Aorta (tissue), 5 donors: ENCODE measurements at places on chromosomes 6 and 20. TPM values are rescaled to one million over a fixed set of nuclear protein-coding genes. Genes with fewer than 3 reads are reported as not detected.

DNA sequence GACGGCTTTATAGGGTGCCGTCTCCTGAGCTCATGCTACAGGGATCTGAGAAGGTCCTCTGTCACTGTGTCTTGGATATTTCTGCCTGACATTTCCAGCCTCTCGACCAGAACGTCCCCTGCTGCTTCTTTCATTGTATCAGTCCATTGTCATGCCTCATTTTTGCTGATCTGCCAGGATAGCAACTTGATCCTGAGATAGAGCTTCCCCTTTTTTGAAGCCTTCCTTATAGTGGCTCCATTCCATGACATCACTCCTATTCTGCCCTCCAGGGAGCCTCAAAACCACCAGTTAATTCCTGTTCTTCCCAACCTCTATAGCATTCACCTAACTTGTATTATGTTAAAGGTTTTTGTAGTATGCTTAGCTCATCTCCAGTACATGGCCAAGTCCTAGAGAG lies 431.8 kb upstream of the NOX3 start:
- DNase-seq, result no peak
- no peak overlapping the region for H3K4me3 ChIP-seq
- no peaks in the 10 kb centered on the region for H3K36me3 ChIP-seq
- H3K4me1 ChIP-seq, result no peaks in the 10 kb centered on the region
- no peak overlapping the region for H3K27ac ChIP-seq

GRCh38 chr6:71408787-71409723 lies 120.4 kb downstream of the OGFRL1 start:
- no peaks in the 10 kb centered on the region for H3K27me3 ChIP-seq
- DNase-seq, result no peak
- H3K4me3 ChIP-seq, result no peak overlapping the region
- no peak overlapping the region for H3K27ac ChIP-seq

DNA sequence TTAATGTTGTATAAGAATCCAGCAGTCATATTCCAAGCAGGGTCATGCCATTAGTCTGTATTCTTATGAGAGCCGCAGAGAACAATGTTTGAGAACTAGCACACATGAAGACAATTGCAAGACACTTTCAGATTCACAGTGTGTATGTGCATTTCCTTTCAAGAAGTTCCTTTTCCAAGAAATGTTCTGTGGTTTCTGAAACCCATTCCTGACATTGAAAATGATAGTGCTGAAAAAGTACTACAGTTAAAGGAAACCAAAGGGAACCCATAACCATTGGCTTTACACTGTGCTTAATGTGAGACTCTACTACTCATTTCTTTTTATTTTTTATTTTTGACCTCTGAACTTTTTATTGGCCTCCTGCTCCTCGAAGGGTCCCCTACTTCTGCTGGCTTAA lies 4.2 kb upstream of the CALHM6 start:
- H3K27ac ChIP-seq, result no peak overlapping the region
- no peaks in the 10 kb centered on the region for H3K4me1 ChIP-seq
- no peaks in the 10 kb centered on the region for H3K36me3 ChIP-seq
- H3K27me3 ChIP-seq, result no peaks in the 10 kb centered on the region
- no peak overlapping the region for H3K4me3 ChIP-seq
- DNase-seq, result no peak

- H3K4me1 ChIP-seq, result no peaks in the 10 kb centered on the region
- no peak for DNase-seq
- no peak overlapping the region for H3K27ac ChIP-seq
- H3K27me3 ChIP-seq, result peaks cover 2% of the 10 kb centered on the region
- H3K36me3 ChIP-seq, result no peaks in the 10 kb centered on the region
These were observed 37.4 kb downstream of the PRR18 start for GRCh38 chr6:166270706-166271375.

Gene NELFE
- 42.2 TPM for total RNA-seq

GRCh38 chr6:4299476-4299875 lies 164.1 kb upstream of the ECI2 start:
- H3K27ac ChIP-seq, result no peak overlapping the region
- no peak for DNase-seq
- no peak overlapping the region for H3K4me3 ChIP-seq

Gene HRH3
- not detected for total RNA-seq

DNA sequence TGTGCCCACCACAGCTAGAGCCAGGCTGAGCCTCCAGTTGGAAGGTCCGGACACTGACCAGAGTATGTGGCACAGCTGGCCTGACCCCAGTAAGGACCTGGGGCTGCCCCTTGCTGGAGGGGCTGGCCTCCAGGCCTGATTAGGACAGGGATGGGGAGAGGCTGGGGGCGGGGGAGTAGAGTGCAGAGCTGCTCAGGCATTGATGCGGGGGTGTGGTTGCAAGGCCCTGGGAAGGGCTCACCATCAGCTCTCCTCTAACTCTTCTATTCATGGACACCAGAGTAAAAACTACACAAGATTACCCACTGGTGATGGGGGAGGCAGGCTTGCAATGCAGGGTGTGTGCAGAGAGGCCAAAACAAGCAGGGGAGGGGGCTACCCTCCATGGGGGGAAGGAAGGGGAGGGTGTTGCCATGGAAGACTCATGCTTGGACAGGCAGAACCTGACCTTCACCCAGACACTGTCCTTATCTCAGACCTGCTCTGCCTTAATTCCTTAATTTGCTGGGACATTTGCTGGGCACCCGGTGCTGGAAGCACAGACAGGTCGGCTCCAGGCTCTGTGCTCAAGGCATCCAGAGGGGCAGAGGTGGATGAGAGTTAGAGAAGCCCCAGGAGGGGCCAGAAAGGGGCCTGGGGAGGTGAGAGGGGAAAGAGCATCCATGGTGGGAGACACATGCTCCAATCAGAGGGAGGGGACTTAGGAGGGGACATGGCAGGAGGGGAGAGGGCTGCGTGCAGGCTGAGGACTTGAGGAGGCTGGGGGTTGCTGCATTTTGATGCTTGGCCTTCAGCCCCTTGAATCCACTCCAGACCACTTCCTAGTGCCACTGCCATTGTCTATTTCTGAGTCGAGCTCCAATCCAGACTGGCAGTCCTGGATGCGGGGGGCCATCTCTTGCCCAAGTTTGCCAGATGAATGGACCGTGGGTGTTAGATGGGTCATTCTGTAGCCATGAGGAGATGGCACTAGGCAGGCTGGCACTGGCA lies 7.6 kb upstream of the EMILIN3 start:
- H3K27me3 ChIP-seq, result no peaks in the 10 kb centered on the region
- no peaks in the 10 kb centered on the region for H3K36me3 ChIP-seq
- no peak overlapping the region for H3K27ac ChIP-seq
